ENCODE measurements at places on chromosomes 13 and 19.

GRCh38 chr19:55149078-55150003 lies at the start of gene TNNT1:
TNNT1 (minus strand) TSS chr19:55149206; CDS start chr19:55147157, 2,049 bp downstream.
- no peak for DNase-seq

DNA sequence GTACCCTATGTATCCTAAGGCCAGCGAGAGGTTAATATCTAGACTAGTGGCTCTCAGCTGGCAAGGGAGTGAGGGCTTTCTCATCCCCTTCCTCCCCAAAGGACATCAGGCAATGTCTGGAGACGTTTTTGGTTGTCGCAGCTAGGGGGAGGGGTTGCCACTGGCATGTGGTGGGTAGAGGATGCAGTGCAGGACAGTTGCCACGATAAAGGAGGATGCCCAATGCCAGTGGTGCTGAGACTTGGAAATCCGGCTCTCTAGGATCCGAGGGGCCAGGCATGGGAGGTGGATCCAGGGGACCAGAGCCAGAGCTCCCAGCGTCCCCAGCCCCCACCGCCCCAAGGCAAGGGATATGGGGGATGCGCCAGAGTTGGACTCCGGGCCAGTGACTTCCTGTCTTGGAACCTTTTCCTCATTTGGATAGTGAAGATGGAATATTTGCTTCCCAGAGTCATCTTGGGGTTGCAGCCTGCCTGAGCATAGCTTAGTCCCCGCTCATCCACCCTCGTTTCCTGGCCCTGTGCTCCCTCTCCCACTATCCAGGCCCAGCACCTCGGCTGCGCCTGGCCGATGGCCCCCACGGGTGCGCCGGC lies 4.9 kb downstream of the SSC5D start:
- DNase-seq, result no peak

DNA sequence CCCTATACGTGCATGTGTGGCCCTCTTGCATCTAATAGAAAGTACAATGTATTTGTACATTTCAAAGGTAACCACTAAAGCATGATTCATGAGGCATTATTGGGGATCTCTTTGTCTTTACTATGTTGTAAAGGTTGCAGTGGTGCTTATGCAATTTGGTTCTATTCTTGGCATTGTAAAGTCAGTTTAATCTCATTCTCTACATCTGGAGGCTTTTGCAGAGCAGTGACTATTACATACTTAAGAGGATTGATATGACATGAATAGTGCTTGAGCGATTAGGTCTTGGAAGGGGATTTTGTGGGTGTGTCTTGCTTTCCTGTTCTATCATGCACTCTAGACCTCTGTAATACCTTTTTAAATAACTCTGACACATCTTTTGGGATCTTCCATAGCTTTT lies 610.0 kb downstream of the EFNB2 start:
- DNase-seq, result no peak

DNA sequence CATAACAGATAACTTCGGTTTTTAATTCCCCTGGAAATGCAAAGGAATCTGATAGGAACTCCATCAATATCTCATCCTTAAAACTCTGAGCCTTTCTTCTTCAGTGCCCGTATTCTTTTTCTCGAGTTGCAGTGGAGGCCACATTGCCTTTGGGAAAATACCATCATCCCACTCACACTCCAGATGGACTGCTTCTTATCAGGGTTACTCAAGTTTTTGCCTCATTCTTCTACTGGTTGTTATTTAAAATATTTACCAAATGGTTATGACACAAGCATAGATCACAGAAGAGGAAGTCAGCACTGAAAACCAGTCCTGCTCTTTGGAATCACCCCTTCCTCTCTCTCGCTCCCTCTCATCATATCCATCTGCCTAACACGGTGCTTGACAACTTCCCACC lies 1020.5 kb upstream of the SLC10A2 start:
- no peak for DNase-seq

GRCh38 chr13:27389891-27390290 lies 34.5 kb upstream of the GTF3A start:
- no peak for DNase-seq

DNA sequence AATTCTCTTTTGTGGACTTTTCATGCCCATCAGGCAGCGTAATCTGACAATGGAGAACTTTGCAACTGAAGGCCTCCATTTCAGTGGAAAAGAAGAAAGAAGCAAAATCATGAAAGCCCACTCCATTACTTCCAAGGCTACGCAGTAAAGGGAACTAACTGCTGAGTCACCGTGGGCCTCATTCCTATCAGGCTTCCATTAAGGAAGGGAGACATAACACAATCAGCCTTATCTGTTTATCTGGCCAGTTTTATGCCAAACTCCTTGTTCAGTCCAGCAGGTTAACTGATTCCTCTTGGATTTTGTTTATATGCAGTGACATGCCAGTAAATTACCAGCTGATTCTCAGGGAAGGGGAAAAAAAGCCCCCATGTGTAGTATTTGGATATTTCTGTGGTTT lies 56.8 kb upstream of the KATNAL1 start:
- no peak for DNase-seq

All from stimulated activated CD4-positive, alpha-beta T cell treated with anti-CD3 and anti-CD28 coated beads, Interleukin-1b, Interleukin-23, amount 100 ng/mL, for 1 hour (primary cell).